NCI-H748 treated with DMSO at 0.1 percent for 48 hours (cell line): ENCODE measurements at places on chromosomes 2 and 18.
A peak's percentile ranks its signal among the peaks of the same experiment; 100 is the strongest.

DNA sequence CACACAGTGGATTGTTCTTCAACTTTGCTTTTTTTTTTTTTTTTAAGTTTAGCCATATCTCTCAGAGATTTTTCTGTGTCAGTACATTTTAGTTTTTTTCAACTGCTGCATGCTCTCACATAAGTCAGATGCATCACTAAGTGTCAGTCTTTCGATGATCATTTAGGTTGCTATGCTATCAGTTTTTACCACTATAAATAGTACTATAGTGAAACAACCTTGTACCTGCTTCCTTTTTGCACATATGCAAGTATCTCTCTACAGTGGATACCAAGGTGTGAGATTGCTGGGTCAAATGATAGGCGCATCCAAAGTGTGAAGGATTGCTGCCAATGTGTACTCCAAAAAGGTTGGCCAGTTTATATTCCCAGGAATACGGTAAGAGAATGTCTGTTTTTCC lies 33.5 kb upstream of the MAP4K3 start:
- DNase-seq = no peak

- DNase-seq = no peak
Observed at GRCh38 chr2:217810260-217810659, 192.5 kb downstream of the TNS1 start.

GRCh38 chr2:186093174-186093573 lies 354.6 kb downstream of the FSIP2 start:
- no peak for DNase-seq

DNA sequence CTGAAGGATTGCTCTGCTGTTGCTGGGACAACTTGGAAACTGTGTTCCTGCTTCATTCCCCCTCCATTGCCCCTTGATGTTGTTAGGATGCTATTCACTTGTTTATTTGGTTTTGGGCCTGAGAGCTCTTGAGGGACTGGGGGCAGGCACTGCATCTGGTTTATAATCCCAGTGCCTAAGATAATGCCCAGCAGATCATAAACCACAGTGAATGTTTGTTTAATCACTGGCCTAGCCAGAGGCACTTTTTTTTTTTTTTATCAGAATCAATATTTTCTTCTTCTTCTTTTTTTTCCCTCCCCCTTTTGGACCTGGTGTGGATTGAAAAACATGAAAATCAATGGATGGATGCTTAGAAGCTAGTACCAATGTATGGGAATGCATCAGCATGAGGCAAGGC lies 38.1 kb downstream of the KCNS3 start:
- no peak for DNase-seq

- DNase-seq = no peak
Observed at GRCh38 chr2:98482362-98482761, 37.7 kb downstream of the INPP4A start.

GRCh38 chr2:148971547-148971946 lies 67.0 kb upstream of the LYPD6B start:
- no peak for DNase-seq

GRCh38 chr2:62410015-62410453 lies 96.0 kb downstream of the TMEM17 start:
- DNase-seq = no peak

- no peak for DNase-seq
Observed at GRCh38 chr2:120635146-120635545, 100.5 kb upstream of the GLI2 start.

DNA sequence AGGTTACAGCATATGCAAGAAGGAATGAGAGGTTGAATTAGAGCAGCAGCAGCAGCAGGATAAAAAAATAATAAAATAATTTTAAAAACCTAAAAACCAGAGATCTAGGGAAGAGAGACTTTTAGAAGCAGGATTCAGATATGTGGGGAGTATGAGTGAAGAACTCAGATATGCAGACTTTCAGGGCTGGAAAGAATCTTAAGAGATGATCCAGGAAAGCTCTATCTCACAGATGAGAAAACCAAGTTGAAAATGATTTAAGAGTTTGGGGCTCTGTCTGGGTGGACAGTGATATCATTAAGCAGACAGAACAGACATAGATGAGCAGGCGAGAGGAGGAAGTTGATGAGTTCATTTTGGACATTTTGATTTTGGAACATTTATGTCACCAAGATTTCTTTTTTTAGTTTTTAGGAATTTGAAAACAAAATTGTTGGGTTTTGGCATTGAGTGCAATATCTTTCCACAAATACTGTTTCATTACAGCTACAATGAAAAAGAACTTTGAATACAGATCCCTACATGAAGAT lies 31.8 kb downstream of the BCL2 start:
- DNase-seq = no peak

DNA sequence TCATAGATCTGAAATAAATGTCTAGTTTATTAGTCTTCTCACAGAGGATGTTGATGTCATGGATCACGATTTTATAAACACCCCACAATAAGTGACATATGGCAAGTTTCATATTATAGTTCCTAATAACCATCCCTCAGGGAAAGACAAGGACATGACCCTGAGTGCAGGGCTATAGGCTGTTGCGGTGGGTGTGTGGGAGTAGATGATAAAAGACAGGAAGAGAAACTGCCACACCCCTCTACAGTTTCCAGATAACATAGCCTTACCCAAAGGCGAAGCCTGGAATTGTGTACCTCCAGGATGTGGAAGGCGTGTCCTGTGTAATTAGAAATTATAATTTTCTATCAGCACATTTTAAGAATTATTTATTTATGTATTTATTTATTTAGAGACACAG lies 2.4 kb upstream of the NEDD4L start:
- DNase-seq = peak; percentile 71

- no peak for DNase-seq
Observed at GRCh38 chr18:80178935-80179818, 68.1 kb downstream of the PARD6G start.

DNA sequence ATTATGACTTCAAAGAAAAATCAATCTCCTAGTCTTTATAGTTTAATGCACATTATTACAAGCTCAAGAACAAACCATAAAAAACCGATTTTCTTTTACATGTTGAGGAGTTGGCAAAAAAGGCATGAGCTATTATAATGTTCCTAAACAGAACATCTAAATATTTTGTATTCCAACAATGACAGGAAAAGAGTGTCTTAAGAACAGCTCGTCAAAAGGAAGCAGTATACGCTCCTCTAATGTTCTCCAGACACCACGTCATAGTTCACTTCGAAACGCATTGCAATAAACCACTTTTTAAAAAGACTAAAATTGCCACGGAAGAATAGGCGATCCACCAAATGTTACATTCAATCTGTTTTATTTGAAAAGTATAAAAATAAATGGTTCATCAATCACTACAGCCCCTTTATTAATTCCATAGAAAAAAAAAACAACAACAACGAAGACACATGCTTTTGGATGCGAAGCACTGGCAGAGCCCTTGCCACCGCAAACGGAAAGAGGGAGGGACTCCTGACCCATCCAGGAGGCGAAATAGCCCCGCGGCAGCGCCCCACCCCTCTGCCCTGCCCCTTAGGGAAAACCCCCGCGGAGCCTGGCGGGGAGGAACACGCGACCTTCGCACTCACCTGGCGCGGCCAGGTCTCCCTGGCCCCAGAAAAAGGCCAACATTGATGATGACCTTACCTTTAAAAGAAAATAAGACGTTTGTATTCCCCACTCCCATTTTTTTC lies 45.8 kb downstream of the MBP start:
- no peak for DNase-seq

DNA sequence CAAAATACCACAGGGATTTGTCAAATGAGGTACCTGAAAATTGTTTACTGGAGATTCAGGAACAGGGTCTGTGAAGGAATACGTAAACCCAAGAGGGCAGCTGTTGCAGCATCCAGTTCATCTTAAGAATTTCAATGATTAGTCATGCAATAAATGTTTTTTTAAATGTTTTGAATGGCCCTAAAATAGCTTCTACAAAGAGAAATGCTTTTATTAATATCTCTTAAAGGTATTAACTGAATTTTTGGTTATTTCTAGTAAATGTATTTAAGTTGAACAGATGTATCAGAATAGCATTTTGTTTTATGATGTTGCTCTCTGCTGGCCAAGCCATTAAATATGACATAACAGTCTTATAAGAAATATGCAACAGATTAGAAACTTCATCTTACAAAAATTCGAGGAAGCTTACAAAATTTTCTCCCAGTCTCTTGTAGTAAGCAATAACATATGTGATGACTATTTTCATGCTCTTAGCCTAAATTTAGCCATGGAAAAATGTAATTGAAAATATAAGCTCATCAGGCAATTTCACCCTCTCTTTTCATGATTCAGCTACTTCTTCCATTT lies 863.9 kb downstream of the SUCLG1 start:
- DNase-seq = no peak

DNA sequence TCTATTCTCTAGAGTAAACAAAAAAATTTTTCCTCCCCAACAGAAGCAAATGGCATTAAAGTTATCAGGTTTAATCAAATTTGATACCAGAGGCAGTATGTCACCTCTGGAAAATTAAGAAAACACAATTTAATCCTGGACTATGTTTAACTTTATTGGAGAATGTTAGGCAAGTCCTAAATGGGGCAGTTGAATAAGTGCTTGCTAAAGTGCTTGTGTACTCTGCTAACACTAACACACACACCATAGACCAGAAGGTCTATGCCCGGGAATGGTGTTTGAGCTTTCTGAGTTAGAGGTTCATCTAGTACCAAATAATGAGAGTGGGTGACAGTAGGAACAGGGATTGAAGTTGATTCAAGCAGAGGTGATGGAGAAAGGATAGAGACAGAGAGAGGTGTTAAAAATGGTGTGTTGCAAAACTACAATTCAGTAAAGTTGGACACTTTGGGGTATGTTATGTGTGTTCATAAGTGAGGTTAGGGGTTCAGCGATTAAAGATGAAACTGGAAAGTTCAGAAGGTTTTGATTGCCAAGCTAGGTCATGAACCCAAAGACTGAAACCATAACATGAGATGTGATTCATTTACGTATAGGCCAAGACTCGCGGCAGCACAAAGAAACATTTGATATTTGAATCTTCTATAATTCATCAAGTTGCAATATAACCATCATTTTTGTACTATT lies 40.5 kb upstream of the PEX13 start:
- DNase-seq = no peak

GRCh38 chr2:119123389-119123788 lies 35.2 kb downstream of the C1QL2 start:
- no peak for DNase-seq

DNA sequence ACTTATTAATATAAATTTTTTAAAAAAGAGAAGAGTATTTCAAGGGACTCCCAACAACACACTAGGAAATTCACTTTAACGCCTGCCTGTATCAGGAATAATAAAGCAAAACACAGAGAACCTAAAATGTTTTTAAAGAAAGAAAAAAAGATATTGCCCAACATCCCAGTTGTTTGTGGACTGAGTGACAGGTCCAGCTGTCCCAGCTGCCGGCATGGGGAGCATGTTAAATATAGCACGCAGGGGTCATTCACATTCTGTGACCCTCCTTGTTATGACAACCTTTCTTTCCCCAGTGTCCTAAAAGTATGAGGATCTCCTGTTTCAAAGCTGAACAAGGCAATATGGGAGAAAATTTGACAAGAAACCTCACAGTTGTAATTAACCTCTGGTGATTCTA lies 4.4 kb downstream of the KLHL41 start:
- no peak for DNase-seq

GRCh38 chr2:204012072-204012653 lies 75.6 kb downstream of the ICOS start:
- peak; percentile 48 for DNase-seq

GRCh38 chr2:200467806-200468681 lies 41.8 kb downstream of the KCTD18 start:
- no peak for DNase-seq

DNA sequence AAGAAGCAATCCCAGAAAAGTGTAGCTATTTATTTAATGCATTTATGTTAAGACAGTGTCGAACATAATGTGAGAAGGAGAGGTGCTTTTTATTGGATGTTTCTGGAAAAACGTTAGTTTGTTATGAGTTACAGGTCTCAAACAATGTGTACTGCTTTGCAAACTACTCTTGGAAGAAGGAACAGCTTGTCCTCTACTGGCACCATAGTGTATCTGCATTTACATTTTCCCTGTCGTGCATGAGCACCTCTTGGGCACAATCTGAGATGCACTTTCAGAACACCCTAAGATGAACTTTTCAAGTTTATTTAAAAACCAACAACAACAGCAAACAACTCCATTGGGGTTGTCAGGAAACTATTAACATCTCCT lies 22.8 kb downstream of the CCNYL1 start:
- no peak for DNase-seq
